ENCODE measurements at places on chromosomes 3 and 15.

GRCh38 chr3:70989174-70989573, 594.4 kb downstream of the FOXP1 start:
- DNase-seq: no peak

GRCh38 chr15:63357731-63358130, 23.9 kb downstream of the CA12 start:
- no peak for DNase-seq

DNA sequence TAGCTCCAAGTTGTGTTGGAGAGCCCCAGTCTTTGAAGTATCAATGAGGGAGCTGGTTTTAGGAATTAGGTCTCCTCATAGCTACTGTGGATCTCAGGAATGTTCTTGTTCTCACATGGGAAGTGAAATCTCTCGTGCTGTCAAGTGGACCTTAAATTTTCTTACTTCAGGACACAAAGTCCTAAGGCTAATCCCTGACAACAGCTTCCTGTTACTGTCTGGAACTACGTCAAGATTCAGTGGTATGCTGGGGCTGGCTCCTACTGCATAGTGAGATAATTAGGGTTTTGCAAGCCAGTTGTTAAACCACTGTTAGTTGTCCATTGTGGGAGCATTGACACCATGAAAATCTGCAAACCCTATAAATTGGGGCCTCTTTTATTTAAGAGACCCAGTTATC, 22.8 kb downstream of the MESP1 start:
- no peak for DNase-seq

GRCh38 chr15:59268168-59268851, 61.7 kb downstream of the LDHAL6B start:
- no peak for DNase-seq

All from NCI-H526 (cell line).